H9 (cell line): ENCODE measurements at places on chromosomes 5 and 9.

DNA sequence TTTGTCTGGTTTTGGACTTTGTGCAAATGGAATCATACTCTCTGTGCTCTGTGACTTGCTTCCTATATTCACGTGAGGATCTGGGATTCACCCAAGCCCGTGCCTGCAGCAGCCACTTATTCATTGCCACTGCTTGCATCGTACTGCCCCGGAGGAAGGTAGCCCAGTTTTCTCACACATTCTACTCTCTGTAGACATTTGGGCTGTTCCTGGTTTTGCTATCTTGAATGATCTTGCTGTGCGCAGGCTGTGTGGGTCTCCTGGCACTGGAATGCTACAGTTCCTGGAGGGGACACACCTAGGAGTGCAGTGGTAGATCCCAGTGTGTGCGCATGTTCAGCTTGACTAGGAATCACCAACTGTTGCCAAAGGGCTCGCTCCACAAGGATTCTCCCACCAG lies 99.2 kb upstream of the BOD1 start:
- peaks cover 5% of the 10 kb centered on the region; the same call in 1 of the 2 replicates for H3K36me3 ChIP-seq
- H3K4me3 ChIP-seq = no peak overlapping the region
- no peaks in the 10 kb centered on the region for H3K27me3 ChIP-seq
- no peaks in the 10 kb centered on the region for H3K4me1 ChIP-seq
- no peak for DNase-seq

DNA sequence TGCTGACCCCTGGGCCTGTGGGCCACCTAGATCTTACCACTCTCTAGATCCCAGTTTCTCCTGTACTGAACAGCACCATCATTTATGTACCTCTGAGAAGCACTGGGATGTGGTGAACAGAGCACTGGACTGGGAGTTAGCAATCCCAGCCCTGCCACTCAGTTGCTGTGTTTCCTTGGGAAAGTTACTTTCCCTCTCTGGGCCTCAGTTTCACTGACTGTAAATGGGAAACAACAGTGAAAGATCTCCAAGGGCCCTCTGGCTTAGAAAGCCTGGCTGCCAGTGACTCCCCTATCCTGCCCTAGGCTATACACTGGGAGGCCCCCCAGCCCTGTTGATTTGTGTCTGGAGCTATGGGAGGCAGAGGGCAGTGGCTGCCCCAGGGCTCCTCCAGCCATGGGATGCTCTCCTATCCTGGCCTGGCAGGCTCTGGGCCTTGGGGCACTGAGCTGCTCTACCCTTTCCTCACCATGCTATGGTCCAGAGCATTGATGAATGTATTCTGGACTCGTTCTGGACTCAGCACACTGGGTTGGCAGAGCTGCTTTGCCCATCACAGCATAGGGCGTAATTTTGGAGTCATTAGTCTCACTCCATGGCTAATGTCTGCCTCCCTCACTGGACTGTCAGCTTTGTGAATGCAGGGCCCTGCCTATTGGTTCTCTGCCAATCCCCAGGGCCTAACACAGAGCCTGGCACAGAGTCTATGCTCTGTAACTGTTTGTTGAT lies 99.3 kb downstream of the RGS3 start:
- H3K36me3 ChIP-seq = no peaks in the 10 kb centered on the region
- no peak overlapping the region for H3K27ac ChIP-seq
- no peak for DNase-seq
- no peak overlapping the region for H3K4me3 ChIP-seq

GRCh38 chr5:173963182-173963838 lies 25.7 kb upstream of the C5orf47 start:
- no peaks in the 10 kb centered on the region for H3K27me3 ChIP-seq
- no peak for DNase-seq
- H3K27ac ChIP-seq = peak overlapping the region; percentile 100
- no peaks in the 10 kb centered on the region for H3K36me3 ChIP-seq
- H3K4me1 ChIP-seq = peaks cover 12% of the 10 kb centered on the region; the same call in 1 of the 2 replicates

DNA sequence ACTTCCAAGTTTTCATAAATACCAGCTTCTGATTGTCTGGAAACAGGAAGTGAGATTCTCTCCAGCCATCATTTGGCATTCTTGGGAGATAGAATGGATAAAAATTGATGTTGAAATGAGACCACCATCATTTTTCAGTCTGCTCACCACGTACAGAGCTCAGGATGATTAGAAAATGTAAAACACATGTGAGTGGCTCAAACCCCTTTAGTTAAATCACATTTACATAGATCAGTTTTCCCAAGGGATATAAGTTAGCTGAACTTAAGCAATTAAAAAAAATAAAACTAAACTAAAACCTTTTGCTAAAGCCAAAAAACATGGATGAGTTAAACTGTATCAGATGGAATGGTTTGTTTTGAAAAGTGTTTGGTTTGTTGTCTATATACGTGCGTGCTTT lies 37.1 kb upstream of the GDNF start:
- no peak for DNase-seq
- H3K36me3 ChIP-seq = no peaks in the 10 kb centered on the region
- no peak overlapping the region for H3K27ac ChIP-seq
- no peaks in the 10 kb centered on the region for H3K4me1 ChIP-seq
- no peaks in the 10 kb centered on the region; the same call in 1 of the 2 replicates for H3K27me3 ChIP-seq
- no peak overlapping the region for H3K4me3 ChIP-seq

- no peak overlapping the region for H3K27ac ChIP-seq
- DNase-seq = no peak
- no peak overlapping the region for H3K4me3 ChIP-seq
- H3K4me1 ChIP-seq = no peaks in the 10 kb centered on the region
These were observed 118.7 kb downstream of the ZNF462 start for GRCh38 chr9:106981396-106982287.

GRCh38 chr9:84538879-84539278 lies 130.7 kb upstream of the NTRK2 start:
- peaks cover 30% of the 10 kb centered on the region for H3K36me3 ChIP-seq
- no peaks in the 10 kb centered on the region for H3K27me3 ChIP-seq
- no peak overlapping the region for H3K27ac ChIP-seq
- DNase-seq = no peak
- H3K4me1 ChIP-seq = no peaks in the 10 kb centered on the region; the same call in 1 of the 2 replicates
- no peak overlapping the region for H3K4me3 ChIP-seq

GRCh38 chr5:111689357-111689935 lies 67.5 kb downstream of the NREP start:
- no peaks in the 10 kb centered on the region for H3K36me3 ChIP-seq
- H3K27ac ChIP-seq = no peak overlapping the region
- H3K4me1 ChIP-seq = no peaks in the 10 kb centered on the region
- H3K27me3 ChIP-seq = no peaks in the 10 kb centered on the region
- no peak for DNase-seq
- no peak overlapping the region for H3K4me3 ChIP-seq

GRCh38 chr5:88092958-88093605 lies 175.6 kb downstream of the TMEM161B start:
- no peak overlapping the region for H3K27ac ChIP-seq
- DNase-seq = no peak
- H3K36me3 ChIP-seq = no peaks in the 10 kb centered on the region
- H3K27me3 ChIP-seq = no peaks in the 10 kb centered on the region
- H3K4me1 ChIP-seq = peaks cover 10% of the 10 kb centered on the region; the same call in 1 of the 2 replicates
- H3K4me3 ChIP-seq = no peak overlapping the region
